ENCODE measurements at places on chromosomes 1 and 21.

DNA sequence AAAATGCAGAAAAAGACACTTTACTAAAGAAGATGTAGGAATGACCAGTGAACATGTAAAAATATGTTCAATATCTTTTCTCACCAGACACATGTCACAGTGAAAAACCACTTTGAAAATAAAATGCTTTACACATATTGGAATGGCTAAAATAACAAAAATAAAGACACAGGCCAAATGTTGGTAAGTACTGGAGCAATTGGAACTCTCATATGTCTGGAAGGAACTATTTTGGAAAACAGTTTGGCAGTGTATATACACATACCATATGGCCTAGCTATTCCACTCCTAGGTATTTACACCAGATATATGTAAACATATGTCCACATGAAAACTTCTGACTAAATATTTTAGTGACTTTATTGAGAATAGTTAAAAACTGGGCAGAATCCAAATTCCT lies 927.2 kb downstream of the BRINP3 start:
- DNase-seq, result no peak

DNA sequence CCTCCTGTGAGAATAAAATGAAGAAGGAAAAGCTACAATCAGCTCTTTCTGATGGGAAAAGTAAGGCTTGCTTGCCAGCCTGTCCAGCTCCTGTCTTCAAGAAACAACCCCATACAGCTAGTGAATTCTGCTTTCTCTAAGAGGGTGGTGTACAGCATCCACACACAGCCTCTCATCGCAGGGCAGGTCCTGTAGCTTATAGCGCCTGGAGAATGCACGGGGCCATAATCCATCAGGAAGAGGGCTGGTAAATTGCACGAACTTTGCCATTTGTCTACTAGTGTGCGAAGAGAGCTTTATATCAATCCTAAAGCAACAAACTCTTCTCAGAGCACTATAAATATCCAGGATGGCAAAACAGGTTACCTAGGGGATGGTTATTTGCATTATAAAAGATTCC lies 83.3 kb upstream of the SAMSN1 start:
- no peak for DNase-seq

DNA sequence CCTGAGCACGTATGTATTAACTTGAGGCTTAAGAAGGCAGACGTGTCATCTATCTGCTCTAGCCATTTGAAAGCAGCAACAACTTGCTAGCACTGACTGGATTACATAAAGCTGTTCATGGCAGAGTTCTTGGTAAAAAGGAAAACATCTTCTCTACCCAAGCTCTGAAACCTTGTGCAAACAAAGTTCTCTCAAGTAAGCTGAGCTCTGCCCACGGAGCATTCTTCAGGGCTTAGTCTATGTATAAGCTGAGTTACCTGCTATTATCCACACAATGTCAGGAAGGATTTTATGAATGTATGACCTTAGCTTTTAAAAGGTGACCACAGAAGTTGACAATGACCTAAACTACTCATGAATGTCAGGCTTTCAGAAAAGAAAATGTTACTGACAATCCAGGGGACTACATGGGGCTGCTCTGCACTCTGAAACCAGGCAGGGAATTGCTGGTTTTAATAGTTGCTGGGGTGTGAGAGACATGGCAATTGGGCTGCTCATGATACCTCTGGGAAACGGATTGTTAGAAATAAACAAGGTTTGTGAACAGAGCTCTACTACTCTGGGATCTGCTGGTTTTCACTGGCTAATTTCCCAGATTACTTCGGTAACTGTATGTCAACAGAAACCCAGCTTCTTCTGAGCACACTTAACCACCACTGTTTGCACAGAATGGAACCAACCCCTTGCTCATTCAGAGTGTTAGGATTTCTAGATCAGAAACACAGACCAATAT lies 29.6 kb upstream of the CCN1 start:
- no peak for DNase-seq

GRCh38 chr1:214193691-214194090 lies 87.3 kb upstream of the SMYD2 start:
- DNase-seq, result no peak

GRCh38 chr1:63982201-63982600 lies 208.4 kb downstream of the ROR1 start:
- DNase-seq, result no peak

GRCh38 chr1:164588516-164589341 lies 29.7 kb downstream of the PBX1 start:
- DNase-seq, result no peak

GRCh38 chr1:59520827-59521418 lies 224.0 kb downstream of the FGGY start:
- no peak for DNase-seq

DNA sequence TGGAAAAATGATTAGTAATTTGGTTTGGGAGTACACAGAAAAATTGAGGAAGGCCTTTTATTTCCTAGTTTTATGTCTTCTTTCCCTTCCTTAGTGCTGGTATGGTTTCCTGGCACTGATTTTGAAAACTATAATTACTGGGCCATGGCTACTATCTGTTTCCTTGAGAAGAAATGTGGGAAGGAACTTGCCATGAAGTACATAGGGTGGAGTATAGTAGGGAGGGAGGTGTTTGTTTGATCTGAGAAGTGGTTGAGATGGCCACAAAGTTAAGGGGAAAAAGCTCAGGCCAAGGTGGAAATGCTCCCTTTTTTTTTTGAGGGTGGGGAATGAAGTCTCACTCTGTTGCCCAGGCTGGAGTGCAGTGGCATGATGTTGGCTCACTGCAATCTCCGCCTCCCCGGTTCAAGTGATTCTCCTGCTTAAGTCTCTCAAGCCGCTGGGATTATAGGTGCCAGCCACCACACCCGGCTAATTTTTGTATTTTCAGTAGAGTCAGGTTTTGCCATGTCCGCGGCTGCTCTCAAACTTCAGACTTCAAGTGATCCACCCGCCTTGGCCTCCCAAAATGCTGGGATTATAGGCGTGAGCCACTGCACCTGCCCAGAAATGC lies 11.3 kb downstream of the HJV start:
- DNase-seq, result no peak

- no peak for DNase-seq
These were observed 5.0 kb downstream of the KDM5B start for GRCh38 chr1:202802998-202803932.

GRCh38 chr1:206048582-206048981 lies 4.4 kb upstream of the RHEX start:
- DNase-seq, result no peak

DNA sequence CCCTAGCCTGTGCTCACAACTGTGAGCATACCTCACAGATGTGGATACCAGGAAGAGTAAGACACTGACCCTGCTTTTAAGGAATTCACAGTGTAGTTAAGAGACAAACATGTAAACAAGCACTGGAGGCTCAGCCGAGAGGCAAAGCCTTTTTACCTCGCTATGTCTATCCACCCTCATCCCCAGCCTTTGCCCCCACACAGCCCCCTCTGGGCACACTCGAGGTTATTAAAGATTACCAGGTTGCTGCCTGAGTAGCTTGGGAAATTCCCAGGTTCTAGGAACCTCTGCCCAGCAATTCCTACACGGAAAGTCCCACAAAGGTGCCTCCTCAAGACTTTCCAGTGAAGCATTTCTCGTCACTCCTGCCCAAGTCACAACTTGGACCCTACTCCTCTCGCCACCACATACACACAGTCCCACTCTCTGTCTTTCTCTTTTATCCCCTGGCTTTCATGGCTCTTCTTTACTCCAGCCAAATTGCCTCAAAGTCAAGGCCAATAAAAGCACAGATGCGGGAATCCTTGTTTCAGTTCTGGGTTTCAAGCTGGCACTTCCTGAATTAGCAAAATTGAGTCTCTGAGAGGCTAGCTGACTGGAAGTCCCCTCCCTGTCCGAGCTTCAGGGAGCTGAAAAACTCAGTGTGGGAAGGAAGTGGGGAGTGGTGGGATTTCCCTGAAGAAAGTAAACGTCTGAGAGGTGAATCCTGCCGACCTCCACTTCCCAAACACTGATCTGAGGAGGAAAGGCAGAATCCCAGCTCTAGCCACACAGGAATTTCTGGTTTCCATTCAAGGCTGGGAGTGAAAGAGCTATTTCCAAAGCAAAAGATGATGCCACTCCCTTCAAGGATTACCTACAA lies 7.6 kb downstream of the DENND2D start:
- no peak for DNase-seq

- no peak for DNase-seq
These were observed 11.7 kb upstream of the SH3GLB1 start for GRCh38 chr1:86692641-86693040.

GRCh38 chr1:212858461-212859265 lies 588 bp downstream of the FLVCR1 start:
- DNase-seq, result no peak

DNA sequence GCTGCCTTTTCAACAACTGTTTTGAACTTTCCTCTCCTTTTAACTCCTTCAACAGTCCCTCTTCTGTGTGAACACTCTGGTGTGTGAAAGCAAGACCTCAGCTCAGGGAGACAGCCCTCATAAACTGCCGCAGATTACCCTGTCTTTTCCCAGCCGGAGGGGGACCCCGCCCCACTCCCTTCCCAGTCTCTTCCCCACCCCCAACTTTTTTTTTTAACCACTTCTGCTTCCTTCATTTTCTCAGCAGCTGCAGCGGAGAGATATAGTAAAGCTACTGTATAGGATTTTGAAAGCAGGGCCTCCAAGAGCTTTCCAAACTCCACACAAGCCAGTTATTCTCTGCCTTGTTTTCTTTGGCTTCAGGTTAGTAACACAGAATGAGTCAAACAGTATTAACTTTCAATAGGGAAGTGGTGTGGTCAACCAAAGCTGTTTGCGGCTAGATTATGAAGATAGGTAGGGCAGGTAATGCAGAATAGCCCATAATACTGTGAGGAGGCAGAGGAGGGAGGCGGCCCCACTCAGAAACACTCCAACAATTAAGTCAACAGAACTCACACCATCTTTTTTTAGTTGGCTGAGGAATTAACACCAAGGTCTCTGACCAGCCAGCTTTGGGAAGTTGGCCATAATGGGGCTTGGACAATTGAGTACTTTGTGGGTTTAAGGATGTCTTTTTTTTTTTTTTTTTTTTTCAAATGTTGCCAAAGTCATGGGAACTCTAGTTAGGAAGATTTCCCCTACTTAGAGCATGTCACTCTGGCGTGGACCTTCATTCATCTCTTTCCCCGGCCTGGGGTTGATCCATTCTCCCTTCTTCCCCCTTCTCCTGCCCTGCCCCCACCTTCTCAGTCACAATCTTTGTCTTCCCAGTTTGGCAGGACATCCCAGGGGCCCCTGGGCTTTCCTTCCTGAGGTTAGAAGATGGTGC lies 177.0 kb downstream of the CLIC6 start:
- no peak for DNase-seq

GRCh38 chr1:23202263-23202749 lies 15.0 kb downstream of the HTR1D start:
- DNase-seq, result no peak

- DNase-seq, result no peak
These were observed 1.7 kb upstream of the DMRTA2 start for GRCh38 chr1:50424884-50425375.

GRCh38 chr1:66273656-66274055 lies 260.3 kb upstream of the SGIP1 start:
- no peak for DNase-seq

DNA sequence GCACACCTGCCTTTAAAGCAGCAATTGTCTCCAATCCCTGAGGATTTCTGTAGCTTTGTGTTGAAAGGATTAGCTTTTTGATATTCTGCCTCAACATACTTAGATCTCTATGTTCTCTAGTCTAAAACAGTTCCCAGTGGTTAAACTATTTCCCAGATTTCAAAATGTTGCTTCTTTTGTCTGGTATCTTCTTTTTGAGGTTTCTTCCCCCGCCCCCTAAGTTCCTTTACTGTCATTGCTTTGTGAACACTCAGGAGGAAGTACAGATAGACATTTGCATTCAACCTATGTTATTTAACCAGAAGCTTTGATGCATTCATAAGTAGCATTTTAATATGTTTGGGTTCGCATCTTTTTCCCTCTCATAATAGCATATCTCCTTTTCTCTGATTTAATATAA lies 33.5 kb downstream of the CYYR1 start:
- DNase-seq, result no peak

DNA sequence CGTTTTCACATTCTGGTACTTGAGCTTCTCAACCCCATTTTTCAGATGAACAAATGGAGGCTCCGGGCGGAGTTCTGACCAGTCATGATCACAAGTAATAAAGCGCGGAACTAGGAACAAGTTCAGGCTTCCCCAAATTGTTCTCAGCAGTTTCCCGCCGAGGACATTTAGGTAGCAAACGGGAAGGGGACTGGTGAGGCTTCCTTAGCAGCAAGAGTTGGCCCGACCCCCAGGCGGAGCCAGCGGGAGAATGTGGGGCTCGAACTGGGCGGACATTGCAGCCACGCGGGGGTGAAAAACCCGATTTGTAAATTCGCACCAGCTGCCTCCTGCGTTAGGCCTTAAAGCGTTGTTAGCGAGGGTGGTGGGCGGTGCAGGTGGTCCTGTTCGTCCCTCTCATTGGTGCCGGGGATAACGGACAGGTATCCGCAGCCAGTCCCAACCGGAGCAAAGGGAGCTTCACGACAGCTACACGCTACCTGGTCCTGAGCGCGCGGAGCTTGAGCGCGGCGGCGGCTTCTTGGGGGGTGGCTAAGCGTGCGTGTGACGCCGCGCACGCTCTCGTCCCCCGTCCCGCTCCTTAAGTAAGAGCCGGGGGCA lies 15.3 kb downstream of the SEMA6C start:
- DNase-seq, result no peak

DNA sequence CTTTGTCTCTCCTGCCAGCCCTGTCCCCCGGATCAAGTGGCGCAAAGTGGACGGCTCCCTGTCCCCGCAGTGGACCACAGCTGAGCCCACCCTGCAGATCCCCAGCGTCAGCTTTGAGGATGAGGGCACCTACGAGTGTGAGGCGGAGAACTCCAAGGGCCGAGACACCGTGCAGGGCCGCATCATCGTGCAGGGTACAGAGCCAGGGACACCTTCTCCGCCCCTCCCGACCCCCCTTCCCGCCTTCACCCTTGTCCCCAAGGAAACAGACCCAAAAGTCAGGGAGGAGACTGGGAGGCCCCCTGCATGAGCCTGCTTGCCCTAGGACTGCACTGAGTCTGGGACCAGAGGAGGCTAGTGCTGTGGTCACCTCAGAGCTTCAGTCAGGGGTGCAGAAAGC lies 18.2 kb downstream of the CNTN2 start:
- no peak for DNase-seq

DNA sequence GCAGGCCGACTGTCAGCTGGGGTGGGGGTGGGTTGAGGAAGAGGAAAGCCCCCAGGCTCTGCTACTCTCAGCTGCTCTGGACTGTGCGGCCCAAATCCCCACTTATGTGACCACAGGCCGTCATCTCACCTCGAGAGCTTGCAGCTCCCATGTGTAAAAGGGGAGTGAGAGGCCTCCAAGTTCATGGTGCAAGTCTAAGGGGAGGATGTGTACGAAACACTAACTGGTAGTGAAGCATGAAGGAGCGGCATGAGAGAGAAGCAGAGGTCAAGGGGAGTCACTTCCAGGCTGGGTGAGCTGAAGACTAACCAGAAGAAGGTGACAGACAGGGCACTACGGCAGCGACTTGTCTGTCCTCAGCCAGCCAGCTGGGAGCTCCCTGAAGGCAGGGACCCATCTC lies 43.8 kb downstream of the GLIS1 start:
- no peak for DNase-seq

DNA sequence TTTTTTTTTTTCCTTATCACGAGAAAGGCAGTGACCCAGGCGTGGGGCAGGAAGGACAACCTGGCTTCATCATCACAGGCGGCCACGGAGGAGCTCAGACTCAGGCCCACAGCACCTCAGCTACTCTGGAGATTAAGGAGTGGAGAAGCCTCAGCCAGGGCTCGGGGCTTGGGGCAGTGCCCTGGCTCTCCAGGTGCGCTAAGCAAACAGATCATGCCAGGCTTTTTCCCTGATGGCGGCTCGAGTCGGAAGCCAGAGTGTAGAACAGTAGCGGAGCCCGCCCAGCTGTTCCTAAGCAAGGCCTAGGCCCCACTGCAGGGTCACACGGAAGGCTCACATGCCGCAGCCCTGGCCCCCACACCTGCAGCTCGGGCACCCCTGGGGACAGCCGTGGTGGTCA lies 70.7 kb downstream of the AGPAT3 start:
- no peak for DNase-seq

Measured in vagina (tissue), 2 donors.